ENCODE measurements at places on chromosomes 2 and 18. TPM values are rescaled to one million over a fixed set of nuclear protein-coding genes. Genes with fewer than 3 reads are reported as not detected.

Gene CD8B2
- under 0.01 TPM for total RNA-seq

Gene ANKRD29
- total RNA-seq, result 3.7 TPM

Gene AQP12B
- total RNA-seq, result not detected

Gene DTNB
- 3.1 TPM for total RNA-seq

Gene TRPM8
- total RNA-seq, result not detected

Gene COLEC11
- total RNA-seq, result not detected

Gene NDC80
- 6.8 TPM for total RNA-seq

Gene GALNT5
- 3.1 TPM for total RNA-seq

Gene SMCHD1
- total RNA-seq, result 102 TPM

Gene C1QL2
- not detected for total RNA-seq

Gene PDE11A
- total RNA-seq, result 1.0 TPM

Gene KCNG2
- 0.52 TPM for total RNA-seq

Gene ALK
- total RNA-seq, result 0.52 TPM

Gene LYG2
- total RNA-seq, result not detected

Gene KCNK3
- 0.52 TPM for total RNA-seq

Gene IWS1
- total RNA-seq, result 24.5 TPM

Gene MPV17
- 23.0 TPM for total RNA-seq

Gene ANO7
- not detected for total RNA-seq

Gene LONRF2
- total RNA-seq, result 1.0 TPM

Gene SH2D6
- not detected for total RNA-seq

Gene UGT1A5
- not detected for total RNA-seq

Gene KCNJ13
- total RNA-seq, result not detected

Gene ABHD1
- total RNA-seq, result not detected

Gene CLEC4F
- total RNA-seq, result not detected

Gene PID1
- 25.1 TPM for total RNA-seq

Gene ABCB11
- total RNA-seq, result not detected

Gene MFSD2B
- 0.52 TPM for total RNA-seq

Gene BUB1
- total RNA-seq, result 7.8 TPM

Gene ALPI
- not detected for total RNA-seq

Gene COL5A2
- total RNA-seq, result 404 TPM

Gene SFTPB
- not detected for total RNA-seq

Gene CFC1
- not detected for total RNA-seq

Gene KCNIP3
- 2.1 TPM for total RNA-seq

Gene ACMSD
- total RNA-seq, result not detected

Gene MC5R
- 1.6 TPM for total RNA-seq

Gene TMEM37
- 2.1 TPM for total RNA-seq

Gene MOCOS
- total RNA-seq, result 0.52 TPM

Gene PSMD14
- total RNA-seq, result 36.0 TPM

Gene TWIST2
- total RNA-seq, result 6.8 TPM

Gene GALR1
- not detected for total RNA-seq

Gene ACTG2
- total RNA-seq, result 1.6 TPM

Gene CDH2
- total RNA-seq, result 4.7 TPM

Gene CHRND
- 32.9 TPM for total RNA-seq

Gene OR6B2
- total RNA-seq, result not detected

Gene OTOS
- not detected for total RNA-seq

Gene CTAGE1
- not detected for total RNA-seq

Gene ELOA2
- not detected for total RNA-seq
